ENCODE measurements at places on chromosomes 16 and 17. TPM values are rescaled to one million over a fixed set of nuclear protein-coding genes. Genes with fewer than 3 reads are reported as not detected.
A peak's percentile ranks its signal among the peaks of the same experiment; 100 is the strongest.

- no peak for DNase-seq
Observed at GRCh38 chr17:30337393-30337999, 3.6 kb upstream of the TMIGD1 start.

GRCh38 chr16:73069581-73070262 is 21.8 kb upstream of the ZFHX3 start:
- DNase-seq, result no peak

DNA sequence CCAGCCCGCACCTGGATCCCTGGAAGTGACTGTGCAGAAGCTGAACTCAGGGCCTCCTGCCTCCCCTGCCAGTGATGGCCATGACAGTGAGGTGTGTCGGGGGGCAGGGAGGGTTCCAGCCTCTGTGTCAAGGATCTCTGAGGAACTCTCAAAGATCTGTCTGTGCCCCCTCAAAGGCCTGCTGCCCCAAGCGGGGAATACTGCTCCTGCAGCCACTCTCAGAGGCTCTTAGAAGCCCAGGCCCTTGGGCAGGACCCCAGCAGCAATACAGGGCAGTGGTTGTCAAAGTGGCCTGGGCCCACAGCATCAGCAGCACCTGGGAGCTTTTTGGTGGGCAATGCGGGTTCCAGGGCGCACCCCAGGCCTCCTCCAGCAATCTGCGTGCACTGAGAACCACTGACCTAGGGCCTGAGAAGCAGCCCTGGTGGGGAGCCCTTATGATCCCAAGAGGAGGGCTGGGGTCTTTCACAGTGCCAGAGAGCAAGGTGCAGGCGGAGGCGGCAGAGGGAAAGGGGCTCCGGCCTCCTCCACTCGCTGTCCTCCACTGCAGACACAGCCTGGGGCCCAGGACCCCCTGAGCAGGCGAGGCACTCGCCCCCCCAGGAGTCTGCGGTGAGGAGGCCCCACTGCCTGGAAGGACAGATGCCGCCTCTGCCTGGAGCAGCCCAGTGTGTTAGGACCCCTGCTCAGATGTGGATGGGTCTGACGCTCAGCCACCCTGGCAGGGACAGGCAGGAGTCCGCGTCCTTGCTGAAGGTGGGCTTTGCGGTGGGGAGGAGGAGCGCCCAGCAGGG is 42.1 kb downstream of the ENGASE start:
- no peak for DNase-seq

DNA sequence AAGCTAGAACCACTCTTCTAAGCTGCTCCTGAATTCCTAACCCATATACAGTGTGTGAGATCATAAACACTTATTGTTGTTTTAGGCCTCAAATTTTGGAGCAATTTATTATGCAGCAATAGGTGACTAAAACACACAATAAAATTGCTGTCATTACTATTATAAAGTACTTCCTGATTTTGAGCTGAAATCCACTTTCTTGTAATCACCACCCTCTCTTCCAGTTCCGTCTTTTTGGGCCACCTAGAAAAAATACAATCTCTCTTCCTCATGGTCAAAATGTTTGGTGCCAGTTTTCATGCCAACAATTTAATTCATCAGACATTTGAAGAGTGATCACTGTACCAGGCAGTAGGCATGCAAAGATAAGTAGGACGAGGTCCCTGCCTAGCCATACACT is 43.3 kb upstream of the NF1 start:
- no peak for DNase-seq

DNA sequence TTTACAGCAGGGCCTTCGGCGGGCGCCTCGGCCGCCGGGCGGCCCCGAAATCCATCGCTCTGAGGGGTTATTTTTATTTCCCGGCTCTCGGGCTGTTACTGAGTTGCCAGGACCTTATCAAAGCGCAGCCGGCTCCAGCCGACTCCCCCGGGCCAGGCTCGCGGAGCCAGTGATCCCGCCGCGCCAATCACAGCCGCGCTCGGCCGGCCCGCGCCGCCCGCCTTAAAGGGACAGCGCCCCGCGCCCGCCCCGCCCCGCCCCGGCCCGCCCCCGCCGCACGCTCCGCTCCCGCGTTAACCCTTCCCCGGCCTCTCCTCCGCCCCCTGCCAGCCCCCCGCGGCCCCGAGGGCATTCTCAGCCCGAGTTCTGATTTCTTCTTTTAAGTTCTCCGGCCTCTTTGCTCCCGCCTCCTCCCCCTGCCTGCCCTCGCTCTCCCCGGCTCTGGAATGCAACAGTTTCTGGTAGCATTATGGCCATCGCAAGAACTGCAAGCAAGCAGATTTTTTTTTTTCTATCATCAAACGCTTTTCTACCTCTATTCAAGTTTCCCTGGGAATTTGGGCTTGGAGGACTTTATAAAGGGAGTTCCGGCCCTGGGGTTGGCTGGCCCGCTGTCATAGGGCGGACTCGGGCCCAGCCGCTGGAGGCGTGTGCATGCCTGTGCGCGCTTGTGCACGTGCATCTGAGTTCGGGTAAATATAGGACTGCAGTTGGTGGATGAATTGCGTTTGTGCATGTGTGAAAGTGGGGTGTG is at the start of gene AXIN2:
TSS of gene AXIN2 (minus strand) at position 197 of the 754 bp plus-strand sequence. CDS start 3,028 bp downstream, outside the sequence.
- peak; percentile 75 for DNase-seq

GRCh38 chr16:25060920-25061319 is 45.8 kb upstream of the ARHGAP17 start:
- DNase-seq, result no peak

- DNase-seq, result no peak
Observed at GRCh38 chr17:50805486-50805885, 29.9 kb upstream of the WFIKKN2 start.

- peak; percentile 96 for DNase-seq
Observed at GRCh38 chr17:64506576-64507412, at the start of gene CEP95. CEP95 (plus strand) TSS chr17:64506977; CDS start chr17:64507098, 121 bp downstream.

DNA sequence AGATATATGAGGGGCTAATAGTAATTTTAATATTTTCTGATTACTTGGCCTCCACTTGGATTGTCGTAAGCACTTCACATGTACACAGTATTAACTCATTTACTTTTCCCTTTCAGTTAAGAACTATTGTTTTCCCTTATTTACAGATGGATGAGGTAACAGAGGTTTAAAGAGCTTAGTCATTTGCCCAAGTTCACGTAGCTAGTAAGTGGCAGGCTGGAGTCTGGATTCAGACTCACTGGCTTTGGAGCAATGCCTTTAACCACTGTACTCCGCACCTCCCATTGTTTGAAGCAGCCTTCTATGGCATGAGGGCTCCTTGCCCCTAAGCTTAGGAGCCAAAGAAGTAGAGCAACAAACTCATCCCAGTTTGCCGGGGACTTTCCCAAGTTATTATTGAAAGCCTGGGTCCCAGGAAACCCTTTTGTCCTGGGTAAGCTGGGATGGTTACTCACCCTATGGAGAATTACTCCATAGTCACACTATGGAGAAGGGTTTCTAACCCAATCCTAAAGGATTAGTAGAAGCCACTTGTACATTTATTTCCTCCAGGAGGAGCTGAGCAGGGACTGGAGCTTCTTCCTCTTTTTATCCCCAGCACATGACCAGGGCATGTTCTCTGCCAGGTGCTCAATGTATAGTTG is 12.3 kb downstream of the FOXL1 start:
- no peak for DNase-seq

Gene KCNG4
- total RNA-seq, result not detected

Gene KRT9
- not detected for total RNA-seq
